ENCODE measurements at places on chromosomes 1 and 21.

DNA sequence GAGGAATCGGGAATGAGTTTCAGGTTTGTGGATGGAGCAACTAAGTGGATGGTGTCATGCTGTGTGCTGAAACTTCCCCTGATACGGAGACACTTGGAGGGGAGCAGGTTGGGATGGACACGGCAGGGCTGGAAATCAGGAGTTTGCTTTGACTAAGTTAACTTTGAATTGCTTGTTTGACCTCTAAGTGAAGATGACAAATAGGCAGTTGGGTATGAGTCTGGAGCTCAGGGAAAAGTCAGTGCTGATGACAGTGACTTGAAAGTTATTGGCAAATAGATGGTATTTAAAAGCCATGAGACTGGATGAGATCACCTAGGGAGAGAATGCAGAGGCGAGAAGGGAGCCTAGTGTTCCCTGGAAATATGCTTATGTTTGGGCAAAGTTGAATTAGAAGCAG lies 12.8 kb upstream of the ZSCAN20 start:
- no peak for DNase-seq

DNA sequence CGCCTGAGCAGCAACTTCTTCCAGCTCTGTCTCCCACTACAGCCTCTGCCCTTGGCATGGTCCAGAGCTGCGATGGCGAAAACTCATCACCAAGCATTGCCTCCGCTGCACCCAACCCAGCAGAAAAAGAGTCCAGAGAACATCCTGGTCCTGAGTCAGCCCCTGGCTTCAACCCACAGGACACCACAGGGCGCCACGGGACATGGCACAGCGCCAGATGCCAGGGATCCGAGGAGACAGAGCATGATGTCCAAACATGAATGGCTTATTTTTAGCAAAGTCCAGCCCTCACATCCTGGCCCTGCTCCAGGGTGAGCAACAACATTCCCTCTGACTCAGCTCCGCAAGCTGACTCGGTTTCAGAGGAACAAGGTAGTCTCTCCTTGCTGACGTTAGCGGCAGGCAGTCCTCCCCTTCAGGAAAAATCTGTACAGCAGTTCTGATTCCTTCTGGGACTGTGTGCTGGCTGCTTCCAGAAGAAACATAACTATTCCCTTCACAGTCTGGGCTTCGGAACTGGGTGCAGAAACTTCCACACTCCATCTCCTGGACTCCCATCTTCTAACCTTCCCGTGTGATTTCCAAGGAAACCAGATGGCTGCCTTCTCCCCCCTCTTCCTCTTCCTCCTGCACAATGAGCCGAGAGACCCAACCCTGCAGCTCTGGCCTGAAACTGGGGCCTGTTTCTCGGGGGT lies 131.3 kb downstream of the TOMM20 start:
- DNase-seq: no peak

DNA sequence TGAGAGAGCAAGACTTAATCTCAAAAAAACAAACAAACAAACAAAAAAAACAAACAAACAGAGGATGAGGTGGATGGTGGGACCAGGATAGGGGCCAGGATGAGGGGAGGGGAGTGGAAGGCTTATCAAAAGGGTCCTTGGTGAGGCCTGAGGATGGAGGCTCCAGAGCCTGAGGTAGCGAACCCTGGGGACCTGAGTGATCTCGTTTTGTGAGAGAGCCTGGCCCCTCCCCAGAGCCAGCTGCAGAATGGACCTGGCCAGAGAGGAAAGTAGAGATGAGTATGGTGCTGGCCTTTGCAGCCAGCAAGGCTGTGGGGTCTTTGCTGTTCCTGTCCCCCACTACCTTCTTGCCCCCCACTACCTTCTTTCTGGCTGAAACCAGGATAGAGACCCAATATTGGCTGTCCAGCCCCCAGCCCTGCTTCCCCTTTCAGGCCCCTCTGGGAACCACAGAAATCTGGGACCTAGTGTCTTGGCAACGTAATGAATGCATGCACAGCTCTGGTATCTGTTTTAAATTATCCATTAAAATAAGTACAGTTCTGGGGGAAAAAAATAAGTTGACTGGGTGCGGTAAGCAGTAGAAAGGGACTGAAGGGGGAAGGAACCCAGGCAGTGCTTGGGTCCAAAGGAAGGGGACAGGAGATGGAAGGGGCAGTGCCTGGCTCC lies 1.1 kb upstream of the LMNA start:
- no peak for DNase-seq

DNA sequence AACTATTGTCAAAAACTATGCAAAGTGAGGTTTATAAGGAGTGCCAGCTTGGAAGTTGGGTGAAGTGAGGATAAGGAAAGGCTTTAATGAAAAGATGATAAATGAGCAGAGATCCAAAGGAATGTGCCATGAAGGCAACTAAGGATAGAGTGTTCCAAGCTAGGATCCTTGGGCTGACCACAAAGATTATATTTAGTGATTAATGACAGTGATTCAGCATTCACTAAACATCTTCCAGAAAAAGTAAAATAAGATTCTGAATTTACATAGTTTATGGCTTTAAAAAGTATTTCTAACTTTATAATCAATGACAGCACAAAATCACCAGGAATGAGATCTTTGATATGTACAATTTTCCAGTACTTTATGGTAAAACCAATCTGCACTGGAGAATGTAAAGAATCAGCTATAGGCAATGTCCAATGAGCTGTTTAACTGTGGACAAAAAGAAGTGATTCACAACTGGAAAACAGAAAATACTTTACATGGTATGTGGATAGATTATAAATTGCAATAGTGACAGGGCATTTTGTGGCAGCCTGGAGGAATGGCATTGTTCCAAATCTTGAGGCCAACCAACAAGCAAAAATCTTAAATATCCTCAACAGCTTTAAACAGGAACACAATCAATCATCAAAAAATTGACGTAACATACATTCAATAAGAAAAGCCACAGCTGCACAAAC lies 91.2 kb upstream of the KCTD3 start:
- DNase-seq: no peak

GRCh38 chr1:42952303-42953001 lies 6.2 kb downstream of the SLC2A1 start:
- no peak for DNase-seq

GRCh38 chr1:41775956-41776585 lies 142.7 kb downstream of the HIVEP3 start:
- DNase-seq: no peak

GRCh38 chr1:46413596-46413985 lies 19.5 kb downstream of the FAAH start:
- peak; percentile 71 for DNase-seq

DNA sequence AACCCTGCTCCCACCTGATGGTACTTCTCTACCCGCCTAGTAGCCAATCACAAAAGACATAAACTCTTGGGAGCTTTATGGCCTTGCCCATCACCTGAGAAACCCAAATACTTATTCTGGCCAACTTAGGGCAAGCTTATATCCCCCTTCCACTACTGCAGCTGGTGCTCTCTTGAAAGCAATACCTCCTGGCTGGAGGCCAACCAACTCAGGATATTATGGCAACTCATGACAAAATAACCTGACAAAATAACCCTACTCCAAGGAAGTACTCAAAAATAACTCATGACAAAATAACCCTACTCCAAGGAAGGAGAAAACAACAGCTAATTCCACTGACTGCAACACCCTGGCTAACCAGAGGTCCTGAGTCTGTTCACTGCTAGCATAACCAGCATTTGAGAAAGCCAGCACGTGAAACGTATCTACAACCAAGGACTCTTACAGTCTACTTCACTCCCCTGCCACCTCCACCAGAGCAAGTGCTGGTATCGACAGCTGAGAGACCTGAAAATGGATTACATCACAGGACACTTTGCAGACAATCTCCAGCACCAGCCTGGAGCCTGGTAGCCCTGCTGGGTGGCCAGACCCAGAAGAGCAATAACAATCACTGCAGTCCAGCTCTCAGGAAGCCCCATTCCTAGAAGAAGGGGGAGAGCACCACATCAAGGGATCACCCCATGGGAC lies 179.9 kb downstream of the COL24A1 start:
- no peak for DNase-seq

GRCh38 chr1:86933562-86934377 lies 19.3 kb downstream of the HS2ST1 start:
- no peak for DNase-seq

GRCh38 chr21:14862794-14863720 lies 201.7 kb downstream of the NRIP1 start:
- DNase-seq: peak; percentile 41

GRCh38 chr1:171432473-171432872 lies 52.9 kb upstream of the PRRC2C start:
- DNase-seq: no peak

DNA sequence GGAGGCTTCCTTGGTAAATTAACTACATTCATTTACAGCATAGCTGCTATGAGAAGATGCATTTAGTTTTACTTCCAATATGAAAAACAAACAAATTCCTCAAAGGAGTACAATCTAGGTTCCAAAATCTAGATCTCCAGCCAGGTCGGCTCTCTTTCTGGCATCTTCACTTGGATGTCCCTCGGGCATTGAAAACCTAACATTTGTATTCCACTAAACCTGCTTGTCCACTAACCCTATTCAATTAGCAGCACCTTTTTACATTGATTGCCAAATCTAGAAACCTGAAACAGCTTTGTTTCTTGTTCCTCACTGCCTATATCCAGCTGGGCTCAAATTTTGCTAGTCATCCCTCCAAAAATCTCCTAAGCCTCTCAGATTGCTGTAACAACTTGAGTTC lies 14.3 kb upstream of the CXADR start:
- DNase-seq: no peak

DNA sequence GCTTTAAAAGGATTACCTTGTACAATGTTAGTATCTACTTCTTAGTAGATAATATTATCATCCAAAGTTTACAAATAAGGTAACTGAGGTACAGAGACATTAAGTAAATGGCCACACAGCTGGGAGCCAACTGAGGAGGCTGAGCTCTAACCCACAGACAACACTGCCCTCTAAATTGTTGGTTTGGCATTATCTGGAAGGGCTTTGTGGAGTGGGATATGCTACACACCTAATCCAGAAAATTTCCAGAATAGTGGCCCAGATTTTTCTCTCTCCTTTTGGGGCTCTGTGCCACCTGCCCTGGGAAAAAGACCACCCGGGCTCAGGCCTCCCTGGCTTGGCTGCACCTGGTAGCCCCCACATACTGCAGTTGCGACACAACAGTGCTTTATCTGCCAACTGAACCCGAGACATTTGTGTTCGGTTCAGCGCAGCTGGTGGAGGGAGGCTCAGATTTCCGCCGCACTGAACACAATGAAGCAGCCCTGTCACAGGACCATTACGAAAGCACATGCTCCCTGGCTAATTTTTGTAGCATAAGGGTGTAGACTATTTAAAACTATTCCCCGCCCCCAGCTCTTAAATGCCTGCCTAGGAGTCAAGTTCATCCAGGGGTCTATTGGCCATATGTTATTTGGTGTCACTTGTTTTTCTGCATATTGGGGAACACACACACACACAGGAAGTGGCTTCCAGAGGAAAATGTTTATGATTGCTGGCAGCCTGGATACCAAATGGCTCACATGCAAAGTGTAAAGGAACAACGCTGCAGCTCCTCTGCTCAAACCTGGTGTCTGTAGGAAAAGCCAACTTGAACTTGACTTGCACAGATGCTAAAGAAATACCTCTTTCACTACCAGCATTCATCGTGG lies 92.3 kb upstream of the ESRRG start:
- DNase-seq: no peak

DNA sequence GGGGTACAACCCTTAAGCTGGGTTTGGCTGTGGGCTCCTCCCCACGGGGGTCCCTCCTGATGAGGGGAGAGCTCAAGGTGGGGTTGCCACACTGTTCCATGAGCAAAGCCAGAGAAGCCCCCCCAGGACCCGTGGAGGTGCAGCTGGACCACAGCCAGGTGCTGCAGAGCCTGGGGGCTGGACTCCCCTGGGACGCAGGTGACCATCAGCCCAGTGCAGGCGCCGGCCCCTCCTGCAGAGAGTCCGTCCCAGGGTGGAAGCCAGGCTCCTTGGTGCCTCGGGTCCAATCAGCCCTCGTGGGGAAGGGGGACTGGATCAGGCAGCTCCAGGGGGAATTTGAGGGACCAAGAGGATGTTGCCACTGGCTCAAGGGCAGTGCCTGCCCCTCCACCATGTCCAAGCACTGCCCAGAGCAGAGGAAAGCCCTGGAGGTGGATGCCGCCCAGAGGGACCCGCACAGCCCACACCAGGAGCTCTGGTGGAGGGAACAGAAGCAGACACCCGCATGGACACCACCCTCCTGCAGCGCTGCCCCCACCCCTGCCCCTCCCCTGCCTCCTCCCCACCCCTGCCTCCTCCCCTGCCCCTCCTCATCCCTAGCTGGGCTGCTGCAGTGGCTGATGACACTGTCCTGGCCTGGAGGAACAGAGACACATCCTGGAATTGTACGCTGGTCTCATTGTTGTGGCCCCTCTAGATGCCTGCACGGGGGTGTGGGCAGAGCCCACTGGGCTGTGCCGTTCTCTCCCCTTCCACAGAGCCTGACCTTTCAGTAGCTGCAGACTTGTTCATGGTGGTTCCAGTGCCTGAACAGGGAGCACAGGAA lies 30.8 kb upstream of the COL18A1 start:
- DNase-seq: no peak

DNA sequence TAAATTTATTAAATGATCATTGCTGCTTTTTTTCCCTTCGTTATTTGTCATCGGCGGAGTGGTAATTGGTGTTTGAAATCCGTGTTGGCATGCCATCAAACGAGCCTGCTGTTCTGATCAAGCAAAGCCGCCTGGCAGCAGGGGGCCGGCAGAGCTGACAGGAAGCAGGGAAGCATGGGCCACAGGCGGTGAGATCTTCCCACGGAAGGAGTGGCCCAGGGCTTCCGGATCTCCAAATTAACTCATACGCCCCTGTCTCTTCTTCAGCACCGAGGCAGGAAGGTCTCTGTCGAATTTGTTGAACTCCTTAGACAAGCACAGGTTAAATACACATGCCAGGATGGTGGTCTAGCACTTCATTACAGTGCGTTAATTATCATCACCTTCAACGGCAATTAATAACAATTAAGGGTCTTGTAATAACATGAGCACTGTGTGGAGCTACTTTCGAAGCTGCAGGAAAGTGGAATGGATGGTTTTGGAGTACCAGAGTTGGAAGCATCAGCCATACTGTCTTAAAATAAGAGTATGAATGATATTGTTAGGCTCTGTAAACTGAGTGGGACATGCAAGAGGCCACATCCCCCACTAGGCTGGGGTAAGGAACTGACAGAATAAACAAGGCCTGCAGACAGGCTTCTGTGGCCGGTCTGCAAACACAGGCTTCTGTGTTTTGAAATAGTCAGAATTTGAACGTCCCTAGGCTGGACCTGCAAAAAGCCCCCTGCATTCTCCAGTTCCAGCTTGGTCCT lies 199.4 kb upstream of the DAB1 start:
- DNase-seq: no peak

DNA sequence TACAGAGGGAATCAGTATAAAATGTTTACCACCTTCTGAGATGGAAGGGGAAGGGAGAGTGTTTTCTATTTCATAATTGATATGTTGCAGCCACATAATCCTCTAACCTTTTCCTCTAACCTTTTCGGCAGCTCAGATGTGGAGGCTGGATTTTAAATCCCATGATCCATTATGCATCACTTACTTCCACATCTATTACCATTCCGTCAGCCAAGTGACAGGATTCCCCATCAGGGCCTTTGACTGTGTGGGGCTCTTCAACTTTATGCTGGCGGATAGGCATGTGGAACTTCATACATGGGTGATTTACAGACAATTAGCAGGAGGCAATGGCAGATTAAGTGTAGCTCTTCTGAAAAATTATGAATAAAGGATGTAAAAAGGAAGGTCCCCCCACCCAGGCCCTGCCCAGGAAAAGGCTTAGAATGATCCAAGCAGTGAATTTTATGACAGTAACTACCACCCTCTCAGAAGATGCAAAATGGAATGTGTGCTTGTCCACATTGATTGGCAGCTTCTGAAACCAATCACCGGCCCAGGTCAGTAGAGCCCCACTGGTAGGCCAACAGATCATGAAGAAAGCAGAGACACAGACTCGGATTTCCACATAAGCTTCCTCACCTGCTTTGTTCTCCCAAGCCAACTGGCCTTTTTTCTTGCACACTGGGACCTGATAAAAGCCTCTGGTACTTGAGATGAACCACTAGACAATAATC lies 147.0 kb downstream of the ST6GALNAC5 start:
- no peak for DNase-seq

Measured in Kasumi-1 (cell line).